T follicular helper cell (primary cell): ENCODE measurements at places on chromosomes 3 and 15.

GRCh38 chr3:179236669-179237301, 14.1 kb downstream of the KCNMB3 start:
- no peak for DNase-seq

DNA sequence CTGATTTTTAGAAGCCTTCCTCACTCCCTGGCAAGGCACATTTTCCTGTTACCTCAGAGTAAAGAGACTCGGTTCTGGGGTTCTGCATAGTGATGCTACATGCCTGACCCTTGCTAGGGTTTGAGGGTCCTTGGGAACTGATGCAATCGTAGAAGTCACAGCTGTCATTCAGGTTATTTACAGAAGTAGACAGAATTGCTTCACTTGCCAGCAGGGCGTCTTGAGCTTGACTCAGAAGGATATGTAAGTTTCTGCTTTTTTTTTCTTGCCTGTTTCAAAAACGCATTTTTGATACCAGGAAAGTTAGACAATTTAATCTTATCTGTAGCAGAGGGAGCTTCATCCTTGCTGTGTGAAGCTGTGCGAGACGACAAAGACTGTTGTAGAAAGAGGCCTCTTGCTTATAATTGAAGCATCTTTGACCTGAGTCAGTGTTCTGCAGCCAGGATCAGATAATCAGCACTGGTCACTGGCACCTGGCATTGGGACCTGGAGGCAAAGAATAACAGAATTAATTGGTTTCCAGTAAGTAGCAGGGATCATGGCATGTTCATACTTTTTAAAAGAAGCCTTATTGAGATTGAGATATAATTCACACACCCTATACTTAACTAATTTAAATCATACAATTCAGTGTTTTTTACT, 24.8 kb downstream of the CACNA1D start:
- DNase-seq: no peak

GRCh38 chr15:51046799-51047449, 47.8 kb downstream of the TNFAIP8L3 start:
- DNase-seq: no peak

DNA sequence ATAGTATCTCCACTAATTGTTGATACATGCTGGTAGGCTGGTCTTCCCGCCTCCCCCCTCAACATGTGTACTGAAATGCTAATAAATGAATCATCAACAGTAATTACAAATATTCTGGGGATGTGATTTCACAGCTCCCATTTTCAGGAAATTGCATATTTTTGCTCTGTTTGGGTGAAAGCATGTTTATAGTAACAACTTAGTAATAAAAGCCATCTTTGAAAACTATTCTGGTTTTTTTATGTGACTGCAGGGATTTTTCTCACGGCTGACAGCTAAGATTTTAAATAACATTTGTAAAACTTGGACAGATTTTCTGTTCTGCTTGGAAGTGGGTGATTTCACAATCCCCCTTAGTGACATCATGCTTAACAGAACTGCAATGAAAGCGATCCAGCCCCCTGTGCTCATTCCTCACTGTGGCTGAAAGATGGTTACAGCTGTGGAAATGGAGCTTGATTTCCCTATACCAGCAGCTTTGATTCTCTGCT, 25.6 kb upstream of the FAM174B start:
- DNase-seq: no peak

- no peak for DNase-seq
These were observed 338.1 kb downstream of the GAP43 start for GRCh38 chr3:115961380-115961779.

DNA sequence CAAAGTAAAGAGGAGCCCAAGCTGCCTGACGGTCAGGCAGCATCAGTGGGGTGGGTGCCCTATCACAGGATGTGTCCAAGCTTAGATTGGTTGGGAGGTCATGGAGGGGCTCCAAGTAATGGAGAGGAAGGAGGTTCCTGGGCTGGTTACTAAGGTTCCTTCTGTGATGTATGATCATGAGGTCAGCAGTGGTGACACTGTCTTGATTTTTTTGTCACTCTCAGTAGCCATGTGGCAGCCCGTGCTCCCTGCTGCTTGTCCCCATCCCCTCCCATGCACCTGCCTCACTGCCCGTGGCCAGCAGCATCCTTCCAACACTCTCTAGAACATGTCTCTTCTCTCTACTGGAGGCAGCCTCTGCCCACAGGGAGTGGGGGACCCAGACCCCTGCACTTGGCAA, 261.7 kb downstream of the TLE3 start:
- DNase-seq: no peak

DNA sequence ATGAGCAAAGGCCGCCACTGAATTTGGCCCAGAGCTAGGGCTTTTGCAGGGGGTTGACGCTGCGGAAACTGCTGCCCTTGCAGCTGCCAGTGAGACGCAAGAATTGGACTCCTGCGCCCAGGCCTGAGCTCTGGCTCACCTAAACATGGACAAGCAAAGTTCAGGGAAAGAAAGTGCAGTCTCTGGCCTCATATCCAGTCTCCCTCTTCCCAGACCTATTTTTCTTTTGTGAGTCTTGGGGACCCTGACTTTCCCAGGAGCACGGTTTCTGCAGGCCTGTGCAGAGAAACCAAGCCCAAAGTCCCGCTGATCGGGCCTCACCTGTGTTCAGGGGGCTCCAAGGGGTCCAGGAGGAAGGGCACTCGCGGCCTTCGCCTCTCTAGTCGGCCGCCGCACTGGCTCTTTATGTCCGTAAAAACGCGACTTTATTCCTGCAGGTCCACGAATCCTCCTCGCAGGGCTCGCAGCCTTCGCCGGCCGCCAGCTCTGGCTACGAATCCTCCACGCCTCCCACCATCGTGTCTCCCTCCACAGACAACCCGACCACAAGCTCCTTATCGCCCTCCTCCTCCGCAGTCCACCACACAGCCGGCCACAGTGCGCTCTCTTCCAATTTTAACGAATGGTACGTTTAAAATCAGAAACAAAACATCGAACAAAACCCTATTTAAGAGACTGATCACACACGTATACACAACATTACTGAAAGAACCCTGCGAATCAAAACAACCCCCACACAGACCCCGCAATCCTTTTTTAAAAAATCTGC, 3.9 kb downstream of the ZIC1 start:
- no peak for DNase-seq

DNA sequence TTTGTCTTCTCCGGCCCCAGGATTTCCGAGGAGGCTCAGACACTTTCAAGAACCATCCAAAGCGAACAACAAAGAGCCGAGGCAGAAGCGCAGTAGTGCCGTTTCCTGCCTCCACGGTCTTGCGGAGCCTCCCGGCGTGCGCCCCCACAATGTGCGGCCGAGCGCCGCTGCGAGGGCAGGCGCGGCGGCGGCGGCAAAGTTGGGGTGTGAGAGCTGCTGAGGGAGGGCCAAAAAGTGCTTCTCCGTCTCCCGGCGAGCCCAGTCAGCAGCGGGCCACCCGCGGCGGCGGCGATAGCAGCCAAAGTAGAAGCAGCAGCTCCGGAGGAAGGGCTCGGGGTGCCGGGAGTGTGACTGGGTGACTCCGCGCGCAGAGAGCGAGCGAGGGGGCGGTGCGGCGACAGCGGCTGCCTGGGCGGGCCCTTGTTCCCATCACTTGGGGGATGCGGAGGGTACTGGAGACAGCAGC, 749.1 kb downstream of the ROBO1 start:
- DNase-seq: no peak

GRCh38 chr3:108406063-108406660, 104.2 kb downstream of the MYH15 start:
- no peak for DNase-seq

GRCh38 chr3:47577583-47578118, 1.0 kb downstream of the CSPG5 start:
- DNase-seq: no peak

DNA sequence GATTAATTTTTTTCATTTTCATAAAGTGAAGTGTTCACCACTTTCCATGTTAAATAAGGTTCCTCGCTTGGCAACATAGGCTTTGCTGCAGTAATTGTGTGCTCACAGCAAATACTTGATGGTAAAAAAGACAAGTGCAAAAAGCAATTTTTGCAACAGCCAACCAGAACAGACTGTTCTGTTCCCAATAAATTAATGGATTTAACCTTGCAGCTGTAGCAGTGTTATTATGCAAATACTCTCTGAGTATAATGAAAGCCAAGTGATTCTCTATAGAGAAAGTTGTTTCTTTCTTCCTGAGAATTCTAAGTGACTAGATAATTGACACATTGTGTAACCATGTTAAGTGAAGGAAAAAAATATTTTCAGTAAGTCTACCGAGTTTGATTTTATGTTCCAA, 183.7 kb upstream of the NAALADL2 start:
- DNase-seq: no peak

GRCh38 chr15:50112488-50113186, 6.4 kb downstream of the ATP8B4 start:
- DNase-seq: no peak
